HFF-Myc (cell line): ENCODE measurements at places on chromosomes 4 and X.
A peak's percentile ranks its signal among the peaks of the same experiment; 100 is the strongest.

DNA sequence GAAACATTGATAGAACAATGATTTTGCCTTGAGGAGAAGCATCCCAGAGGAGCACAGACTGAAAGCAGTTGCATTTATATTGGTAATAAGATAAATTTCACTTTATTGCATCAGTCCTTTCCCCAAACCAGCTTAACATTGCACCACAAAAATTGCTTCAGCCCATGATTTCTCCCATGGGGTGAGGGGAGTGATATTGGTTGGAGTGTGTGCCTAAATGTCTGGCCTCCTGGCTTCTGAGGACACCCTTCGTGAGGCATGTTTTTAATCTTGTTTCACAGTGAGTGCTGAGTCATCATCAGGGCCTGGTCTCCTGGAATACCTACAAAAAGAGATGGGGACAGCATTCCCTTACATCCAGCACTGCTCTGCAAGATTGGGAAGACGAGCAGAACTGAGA lies 487.9 kb downstream of the C4orf33 start:
- no peak for DNase-seq

DNA sequence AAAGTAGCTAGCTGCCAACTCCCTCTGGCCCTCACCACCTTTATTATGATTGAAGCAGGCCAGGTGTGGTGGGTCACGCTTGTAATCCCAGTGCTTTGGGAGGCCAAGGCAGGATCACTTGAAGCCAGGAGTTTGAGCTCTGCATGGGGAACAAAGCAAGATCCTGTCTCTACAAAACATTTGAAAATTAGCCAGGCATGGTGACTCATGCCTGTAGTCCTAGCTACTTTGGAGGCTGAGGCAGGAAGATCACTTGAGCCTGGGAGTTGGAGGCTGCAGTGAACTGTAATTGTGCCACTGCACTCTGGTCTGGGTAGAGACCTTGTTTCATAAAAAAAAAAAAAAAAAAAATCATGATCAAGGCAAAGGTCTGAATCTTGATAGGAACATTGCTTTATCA lies 467.0 kb upstream of the DIPK2B start:
- DNase-seq, result no peak

GRCh38 chr4:96974295-96974694 lies 1134.4 kb downstream of the PDHA2 start:
- no peak for DNase-seq

GRCh38 chr4:113355550-113356371 lies 306.3 kb downstream of the ANK2 start:
- peak; percentile 35 for DNase-seq

DNA sequence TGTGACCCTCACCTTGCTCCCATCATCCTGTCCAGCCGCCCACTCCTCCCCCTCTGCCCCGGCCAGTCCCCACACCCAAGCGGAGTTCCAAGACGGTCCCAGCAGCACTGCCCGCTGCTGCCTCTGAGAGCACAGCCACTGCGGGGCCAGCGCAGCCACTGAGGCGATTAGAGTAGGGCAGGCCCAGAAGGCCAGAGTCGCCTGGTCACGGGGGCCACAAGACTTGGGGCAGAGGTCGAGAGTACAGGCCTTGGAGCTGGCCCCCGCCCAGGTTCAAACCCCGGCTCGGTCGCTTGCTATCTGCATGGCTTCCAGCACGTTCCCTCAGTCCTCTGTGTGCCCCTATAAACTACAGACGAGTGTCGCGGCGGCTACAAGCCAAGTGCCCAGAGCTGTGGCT lies 53.2 kb upstream of the ADRA2C start:
- DNase-seq, result no peak

GRCh38 chr4:152607178-152607577 lies 71.3 kb upstream of the FBXW7 start:
- DNase-seq, result no peak

DNA sequence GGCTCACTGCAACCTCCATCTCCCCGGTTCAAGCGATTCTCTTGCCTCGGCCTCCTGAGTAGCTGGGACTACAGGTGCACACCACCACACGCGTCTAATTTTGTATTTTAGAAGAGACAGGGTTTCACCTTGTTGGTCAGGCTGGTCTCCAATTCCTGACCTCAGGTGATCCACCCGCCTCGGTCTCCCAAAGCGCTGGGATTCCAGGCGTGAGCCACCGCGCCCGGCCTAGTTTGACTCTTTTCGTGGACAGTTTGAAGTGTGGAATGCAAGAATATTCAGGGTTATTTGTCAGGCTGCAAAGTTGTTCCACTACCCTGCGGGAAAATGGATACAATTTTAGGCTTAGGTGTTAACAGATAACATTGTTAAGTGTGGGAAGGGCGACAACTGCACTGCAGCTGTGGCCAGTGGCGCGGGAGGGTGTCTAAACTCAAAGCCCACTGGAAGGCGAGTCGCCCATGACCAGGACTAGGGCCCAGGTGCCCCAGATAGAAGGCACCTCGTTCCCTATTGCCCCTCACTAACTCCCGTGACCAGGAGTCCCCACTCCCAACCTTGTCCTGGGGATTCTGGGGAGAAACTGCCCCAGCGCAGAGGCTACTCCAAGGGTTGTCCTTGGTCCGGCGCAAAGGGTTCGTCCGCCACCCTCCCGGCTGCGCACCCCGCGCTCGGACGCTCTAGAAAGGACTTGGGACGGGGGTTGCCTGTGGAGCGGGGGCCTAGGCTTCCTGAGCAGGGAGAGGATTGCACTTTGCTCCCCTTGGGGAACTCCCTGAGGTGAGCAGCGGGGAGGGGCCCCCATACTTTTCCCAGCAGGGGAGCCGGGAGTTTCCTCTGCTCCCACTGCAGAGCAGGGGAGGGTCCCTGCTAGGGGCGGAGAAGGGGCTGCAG lies 1.1 kb upstream of the CD99 start:
- no peak for DNase-seq

DNA sequence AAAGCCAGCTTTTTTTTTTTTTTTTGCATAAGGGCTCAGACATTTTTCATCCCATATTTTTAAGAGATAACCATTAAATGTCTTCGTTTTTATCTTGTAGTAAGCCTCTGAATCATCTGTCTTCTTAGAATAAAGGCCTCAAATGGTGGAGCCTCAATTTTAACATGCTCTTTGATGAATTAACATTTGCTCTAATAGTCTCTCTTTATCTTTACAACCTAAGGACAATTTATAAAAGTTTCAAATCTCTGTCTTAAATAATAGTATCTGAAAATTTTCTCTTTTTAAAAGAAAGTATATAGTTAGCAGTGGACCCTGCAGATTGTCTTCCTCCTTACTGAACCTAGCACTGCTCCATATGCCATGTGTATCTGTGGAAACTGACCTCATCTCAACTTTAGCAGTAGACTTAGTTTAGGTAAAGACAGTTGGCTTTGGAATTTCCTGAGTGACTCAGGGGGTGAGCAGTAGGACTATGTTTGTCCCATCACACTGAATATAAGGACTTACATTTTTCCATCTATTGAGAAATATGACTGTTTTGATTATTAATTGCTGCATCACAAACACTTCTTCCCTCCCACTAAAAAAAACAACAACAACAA lies 1658.0 kb downstream of the STIM2 start:
- no peak for DNase-seq

DNA sequence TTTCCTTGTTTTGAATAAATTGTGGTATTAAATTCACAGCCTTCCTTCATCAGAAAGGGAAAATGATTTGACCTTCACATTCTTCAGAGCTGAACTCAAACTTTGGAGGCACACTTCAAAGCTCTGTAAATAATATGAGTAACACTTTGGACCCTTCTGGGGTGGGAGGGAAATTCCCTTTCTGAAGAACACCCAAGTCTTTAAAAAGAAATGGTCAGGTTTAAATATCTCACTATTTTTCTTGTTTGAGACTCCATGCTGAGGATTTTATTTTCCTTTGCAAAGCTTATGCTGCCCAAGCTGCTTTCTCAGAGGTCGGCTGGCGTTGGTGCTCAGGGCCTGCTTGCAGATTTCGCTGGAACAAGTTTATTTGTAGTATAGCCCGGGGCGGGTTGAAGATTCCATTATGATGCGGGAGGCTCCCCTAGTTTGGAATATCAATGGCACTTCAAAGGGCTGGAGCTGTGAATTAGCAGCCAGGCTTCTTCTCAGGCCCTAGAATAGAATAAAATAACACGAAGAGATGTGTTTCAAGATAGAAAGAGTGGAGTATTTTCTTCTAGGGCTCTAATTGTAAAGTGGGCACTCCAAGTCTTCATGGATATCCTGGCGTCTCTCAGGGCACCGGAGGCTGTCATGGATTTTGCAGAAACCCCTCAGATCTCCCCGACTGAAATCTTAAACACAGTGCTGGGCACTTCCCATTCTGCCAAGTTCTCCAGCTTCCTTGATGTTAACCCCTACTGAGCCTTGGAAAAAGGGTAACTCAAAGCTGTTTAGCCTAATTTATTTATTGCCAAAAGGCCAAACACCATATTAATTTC lies 315.6 kb downstream of the GPAT3 start:
- no peak for DNase-seq

GRCh38 chr4:10684631-10685030 lies at the start of gene CLNK:
TSS of gene CLNK (minus strand) at chr4:10684768. CDS start at chr4:10667869, 16,899 bp downstream.
- DNase-seq, result no peak

GRCh38 chr4:120452001-120452400 lies 385.4 kb upstream of the MAD2L1 start:
- DNase-seq, result no peak

DNA sequence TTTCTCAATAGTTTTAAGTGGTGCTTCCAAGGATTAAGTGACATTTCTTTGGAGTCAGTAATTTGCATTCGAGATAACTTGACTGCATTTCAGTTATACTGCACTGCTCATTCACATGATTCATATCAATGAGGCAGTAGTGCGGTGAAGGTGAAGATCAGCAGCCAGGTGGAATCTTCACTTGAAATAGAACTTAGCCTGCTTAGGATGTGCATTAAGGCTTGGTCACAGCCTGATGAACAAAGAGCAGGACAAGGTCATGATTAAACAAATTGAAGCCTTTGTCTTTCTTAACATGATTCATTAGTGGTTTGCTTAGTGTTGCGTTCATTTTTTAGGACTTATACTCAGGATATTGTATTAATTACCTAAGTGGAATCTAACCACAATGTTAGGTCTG lies 212.1 kb upstream of the GALNTL6 start:
- DNase-seq, result no peak

DNA sequence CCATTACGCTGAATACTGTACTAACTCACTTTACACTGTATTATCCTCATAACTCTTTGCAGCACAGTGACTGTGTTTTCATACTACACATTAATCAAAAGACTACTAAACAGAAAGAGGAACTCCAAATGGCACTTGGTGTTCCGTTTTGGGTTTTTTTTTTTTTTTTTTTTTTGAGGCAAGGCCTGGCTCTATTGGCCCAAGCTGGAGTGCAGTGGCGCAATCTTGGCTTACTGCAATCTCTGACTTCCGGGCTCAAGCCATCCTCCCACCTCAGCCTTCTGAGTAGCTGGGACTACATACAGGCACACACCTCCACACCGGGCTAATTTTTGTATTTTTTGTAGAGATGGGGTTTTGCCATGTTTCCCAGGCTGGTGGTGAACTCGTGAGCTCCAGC lies 10.7 kb downstream of the KLHL8 start:
- no peak for DNase-seq

- no peak for DNase-seq
These were observed 11.3 kb downstream of the HMX1 start for GRCh38 chr4:8860096-8860891.

- DNase-seq, result no peak
These were observed 500 bp downstream of the GAR1 start for GRCh38 chr4:109816082-109816442.

DNA sequence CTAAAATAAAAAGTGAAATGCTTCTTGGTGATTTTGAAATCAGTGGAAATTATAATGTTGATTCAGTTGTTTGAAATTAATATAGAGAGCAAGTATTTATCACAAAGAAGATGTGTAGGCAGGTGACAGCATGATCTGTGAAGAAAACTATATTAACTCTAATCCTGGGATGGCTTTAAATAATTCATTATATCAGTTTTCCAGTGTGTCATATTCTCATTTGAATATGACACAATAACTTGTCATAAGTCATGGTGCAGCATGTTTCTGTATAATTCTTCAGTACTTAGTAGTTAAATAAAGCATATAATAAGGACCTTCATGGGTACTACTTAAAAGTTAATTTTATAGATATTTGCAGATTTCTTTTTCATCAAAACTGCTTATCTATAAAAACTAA lies 573.6 kb downstream of the INPP4B start:
- DNase-seq, result no peak

GRCh38 chr4:39741401-39741800 lies 43.5 kb downstream of the UBE2K start:
- no peak for DNase-seq

- DNase-seq, result no peak
These were observed 172.8 kb downstream of the SCFD2 start for GRCh38 chr4:53193111-53193510.

GRCh38 chrX:55758033-55758432 lies 40.5 kb downstream of the RRAGB start:
- DNase-seq, result no peak

DNA sequence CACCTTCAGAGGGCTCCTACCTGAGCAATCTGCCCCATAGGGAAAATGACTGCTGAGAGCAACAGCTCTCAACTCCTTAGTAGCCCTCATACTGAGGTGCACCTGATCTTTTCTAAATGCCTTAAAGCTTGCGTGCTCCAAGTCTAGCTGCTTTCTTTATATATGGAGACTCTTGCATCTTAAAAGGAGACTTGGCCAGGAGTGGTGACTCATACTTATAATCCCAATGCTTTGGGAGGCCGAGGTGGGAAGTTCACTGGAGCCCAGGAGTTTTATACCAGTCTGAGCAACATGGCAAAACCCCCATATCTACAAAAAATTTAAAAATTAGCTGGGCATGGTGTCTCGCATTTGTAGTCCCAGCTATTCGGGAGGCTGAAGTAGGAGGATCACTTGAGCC lies 78.1 kb upstream of the TRIM2 start:
- no peak for DNase-seq

- no peak for DNase-seq
These were observed 1.1 kb downstream of the LAGE3 start for GRCh38 chrX:154477891-154478477.

GRCh38 chr4:98648602-98649001 lies 9.8 kb downstream of the TSPAN5 start:
- DNase-seq, result no peak

DNA sequence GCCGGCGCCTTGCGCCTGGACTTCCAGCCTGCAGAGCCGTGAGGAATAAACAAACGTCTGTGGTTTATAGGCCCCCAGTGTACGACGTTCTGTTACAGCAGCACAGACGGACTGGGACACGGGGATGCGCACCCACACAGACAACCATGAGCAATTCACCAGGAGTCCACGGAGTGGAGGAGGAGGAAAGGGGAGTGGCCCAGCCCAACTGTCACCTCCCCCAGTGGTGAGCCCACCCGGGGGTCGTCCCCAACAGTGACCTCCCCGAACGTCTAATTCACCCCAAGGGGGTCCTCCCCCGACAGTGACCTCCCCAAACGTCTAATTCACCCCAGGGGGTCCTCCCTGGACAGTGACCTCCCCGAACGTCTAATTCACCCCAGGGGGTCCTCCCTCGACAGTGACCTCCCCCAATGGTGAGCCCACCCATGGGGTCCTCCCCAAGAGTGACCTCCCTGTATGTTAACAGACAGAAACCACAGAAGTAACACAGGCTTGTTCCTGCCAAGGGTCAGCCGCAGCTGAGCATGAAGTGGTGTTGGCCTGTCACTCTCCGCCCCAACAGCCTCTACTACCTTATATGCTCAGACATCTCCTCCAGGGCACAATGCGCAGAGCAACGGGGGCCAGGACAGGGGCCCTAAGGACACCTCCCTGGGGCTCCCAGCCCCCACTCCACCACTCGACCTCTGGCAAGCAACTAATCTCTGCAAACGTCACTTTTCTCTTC lies 6.2 kb downstream of the GAK start:
- no peak for DNase-seq

GRCh38 chr4:183408796-183409195 lies 35.6 kb upstream of the CDKN2AIP start:
- DNase-seq, result no peak
